ENCODE measurements at places on chromosomes 12 and 14. TPM values are rescaled to one million over a fixed set of nuclear protein-coding genes. Genes with fewer than 3 reads are reported as not detected.

Gene SYNE3
- 18.0 TPM for total RNA-seq

Gene SERPINA10
- total RNA-seq, result not detected

DNA sequence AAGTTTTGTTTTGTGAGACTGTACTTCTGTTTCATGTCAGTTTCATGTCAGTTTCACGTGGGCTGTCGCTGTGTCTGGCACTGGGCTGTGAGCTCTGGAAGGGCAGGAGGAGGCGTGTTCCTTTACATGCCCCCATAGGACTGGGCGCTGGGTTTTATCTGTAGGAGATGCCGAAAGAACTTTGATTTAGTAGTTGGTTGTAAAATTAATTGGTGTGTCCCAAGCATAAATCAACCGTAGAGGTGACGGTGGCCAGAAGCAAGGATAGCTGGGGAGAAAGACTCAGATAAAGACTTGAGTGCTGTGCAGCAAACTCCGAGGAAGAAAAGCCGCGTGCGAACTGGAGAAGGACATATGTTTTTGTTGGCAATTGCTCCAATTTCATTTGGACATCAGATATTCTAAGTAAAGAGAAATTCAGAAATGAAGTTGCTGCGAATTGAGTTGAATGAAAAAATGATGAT is 182.5 kb downstream of the VRK1 start:
- no peak for DNase-seq

DNA sequence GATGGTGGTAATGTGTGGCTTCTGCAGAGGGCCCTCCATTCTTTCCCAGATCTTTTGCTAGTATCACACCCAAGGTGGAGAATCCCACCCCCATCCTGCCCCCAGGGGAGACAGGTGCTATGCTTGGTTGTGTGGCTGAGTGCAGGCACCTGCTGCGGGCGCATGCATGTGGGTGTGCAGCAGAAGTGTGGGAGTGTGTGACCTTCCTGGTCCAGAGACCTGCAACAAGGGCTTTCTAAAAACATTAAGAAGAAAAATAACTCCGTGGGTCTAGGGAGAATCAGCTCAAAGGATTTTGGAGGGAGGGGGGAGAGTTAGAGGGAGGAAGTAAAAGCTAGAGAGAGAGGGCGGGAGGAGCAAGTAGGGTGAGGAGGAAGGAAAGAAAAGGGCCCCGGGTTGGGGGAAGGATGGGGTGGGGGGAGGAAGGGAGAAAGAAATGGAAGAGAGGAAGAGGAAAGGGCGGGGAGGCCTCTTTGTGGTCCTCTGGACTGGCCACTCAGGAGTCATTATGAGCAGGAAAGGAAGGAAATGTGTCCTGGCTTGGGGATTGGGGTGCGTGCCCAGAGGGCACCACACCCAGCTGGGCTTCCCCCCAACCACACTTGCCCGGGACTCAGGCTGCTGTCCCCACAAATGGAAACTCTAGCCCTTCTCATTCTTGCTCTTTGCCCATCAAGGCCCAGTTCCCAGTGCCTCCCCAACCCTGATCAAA is 3.1 kb upstream of the FIGNL2 start:
- DNase-seq, result no peak

DNA sequence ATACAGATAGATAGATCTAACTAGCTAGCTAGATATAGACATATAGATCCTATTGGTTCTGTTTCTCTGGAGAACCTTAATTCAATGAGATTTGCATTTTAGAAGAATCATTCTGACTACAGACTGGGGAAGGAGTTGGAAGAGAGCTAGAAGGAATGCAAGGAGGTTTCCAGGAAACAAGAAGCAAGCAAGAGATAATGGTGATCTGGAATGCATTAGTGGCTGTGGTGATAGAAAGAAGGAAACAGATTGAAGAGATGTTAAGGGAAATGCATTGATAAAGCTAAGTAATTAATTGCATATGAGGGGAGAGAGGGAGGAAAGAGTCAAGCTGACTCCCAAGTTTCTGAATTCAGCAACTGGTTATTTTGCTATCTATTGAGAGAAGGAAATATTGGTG is 42.7 kb downstream of the DBX2 start:
- no peak for DNase-seq

- DNase-seq, result no peak
Measured at GRCh38 chr12:2265461-2266167, 212.8 kb downstream of the CACNA1C start.

DNA sequence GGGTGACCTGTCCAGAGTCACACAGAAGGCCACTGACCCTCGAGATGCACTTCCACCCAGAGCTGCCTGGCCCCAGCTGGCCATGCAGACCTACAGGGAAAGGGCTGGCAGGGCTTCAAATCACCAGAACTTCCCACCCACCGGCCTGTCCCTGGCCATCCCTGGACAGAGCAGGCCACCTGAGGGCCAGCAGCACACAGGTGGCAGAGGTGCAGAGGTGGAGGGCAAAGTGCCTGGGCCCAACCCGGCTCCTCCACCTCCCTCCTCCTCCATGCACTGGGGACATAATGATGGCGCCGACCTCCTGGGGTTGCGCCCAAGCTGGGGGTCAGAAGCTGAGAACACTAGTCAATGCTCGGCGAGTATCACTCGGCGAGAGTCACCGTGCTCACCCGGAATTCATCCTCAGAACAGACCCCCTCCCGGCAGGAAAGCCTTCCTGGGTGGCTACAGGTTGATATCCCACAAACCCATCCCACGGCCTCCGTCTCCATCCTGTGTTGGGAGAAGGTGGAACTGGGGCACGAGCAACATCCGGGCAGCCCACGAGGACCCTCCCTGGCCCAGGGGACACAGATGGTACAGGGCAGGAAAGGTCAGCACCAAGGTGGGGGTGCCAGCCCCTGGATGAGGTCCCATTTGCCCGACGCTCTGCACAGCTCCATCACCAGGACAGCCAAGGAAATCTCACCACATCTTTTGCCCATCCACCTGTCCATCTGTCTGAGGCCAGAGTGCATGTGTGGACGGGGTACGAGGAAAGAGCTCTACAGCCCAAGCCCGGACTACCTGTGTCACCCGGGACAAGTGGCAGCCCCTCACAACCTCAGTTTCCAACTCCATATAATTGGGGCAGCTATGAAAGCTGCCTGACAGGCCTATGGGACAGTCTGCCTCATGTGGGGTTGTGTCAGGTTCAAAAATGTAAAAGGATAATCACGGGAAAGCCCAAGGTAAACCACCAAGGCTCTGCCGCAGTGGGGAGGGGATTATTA is 10.8 kb downstream of the BEGAIN start:
- DNase-seq, result peak; percentile 7

- DNase-seq, result no peak
Measured at GRCh38 chr12:38666425-38666824, 239.0 kb downstream of the CPNE8 start.

DNA sequence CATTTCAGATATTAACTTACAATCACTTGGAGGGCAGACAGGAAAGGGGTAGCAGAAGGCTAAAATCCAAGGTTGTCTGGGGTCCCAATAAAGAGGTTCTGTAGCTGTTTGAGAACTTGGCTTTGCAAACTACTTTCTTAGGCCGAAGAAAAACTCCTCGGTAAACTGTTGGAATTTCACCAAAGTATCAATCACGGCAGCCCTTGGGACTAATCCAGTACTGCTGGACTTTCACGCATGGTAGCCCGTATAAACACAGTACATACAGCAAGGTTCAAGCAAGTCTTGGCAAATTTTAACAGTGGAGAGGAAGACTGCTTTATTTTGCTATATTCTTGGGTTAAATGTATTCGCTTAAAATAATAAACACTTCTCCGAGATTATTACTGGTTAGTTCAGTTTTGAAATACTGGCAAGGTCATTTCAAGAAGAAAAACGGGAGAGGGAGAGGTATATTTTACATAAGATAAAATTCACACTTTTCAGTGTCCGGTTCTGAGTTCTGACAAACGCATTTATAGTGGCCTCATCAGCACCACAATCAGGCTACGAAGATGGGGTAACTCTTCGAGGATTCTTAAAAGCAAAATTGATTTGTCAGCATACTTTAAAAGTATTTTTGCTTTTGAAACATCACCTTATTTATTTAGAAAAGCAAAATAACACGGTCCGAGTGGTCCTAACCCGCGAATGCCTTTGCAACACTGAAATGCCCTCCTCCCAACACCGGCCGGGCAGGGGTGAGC is 1.3 kb downstream of the SETD3 start:
- DNase-seq, result no peak

DNA sequence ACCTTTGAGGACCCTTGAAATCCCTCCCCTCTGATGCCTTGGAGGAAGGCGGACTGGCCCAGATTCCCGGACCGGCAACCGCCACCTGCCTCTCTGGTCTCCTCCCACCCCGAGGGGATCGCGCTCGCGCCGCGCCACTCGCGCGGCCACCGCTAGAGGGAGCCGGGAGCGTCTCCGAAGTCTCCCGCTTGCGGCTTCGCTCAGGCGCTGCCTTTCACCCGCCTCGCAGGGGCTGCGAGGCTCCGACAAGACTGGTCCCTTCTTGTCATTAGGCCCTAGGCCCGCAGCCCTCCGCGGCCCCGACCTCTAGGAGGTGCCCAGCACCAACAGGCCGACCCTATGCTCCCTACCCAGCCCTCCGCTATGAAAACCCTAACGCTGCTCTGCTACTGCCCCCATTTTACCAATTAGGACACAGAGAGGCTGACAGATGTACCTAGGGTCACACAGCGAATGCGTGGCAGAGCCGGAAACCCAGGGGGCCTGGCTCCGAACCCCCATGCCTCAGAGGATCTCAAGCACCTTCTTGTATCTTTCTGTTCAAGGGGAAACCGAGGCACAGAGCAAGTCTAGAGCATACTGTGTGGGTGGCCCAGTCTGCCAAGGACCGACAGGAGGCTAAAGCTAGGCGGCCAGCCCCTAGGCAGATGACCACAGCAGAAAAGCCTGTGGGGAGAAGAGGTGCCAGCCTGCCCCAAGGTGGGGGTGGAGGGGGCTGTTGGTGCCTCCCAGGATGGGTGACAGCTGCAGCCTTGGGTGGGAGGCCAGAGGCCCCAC is 21.4 kb upstream of the VSX2 start:
- DNase-seq, result peak; percentile 73

GRCh38 chr12:111605911-111606766 is 7.0 kb upstream of the ATXN2 start:
- no peak for DNase-seq
